Muscle of leg (tissue), 16 donors: ENCODE measurements at places on chromosomes 3 and 15. TPM values are rescaled to one million over a fixed set of nuclear protein-coding genes. Genes with fewer than 3 reads are reported as not detected.

GRCh38 chr3:45178183-45179023 lies 32.2 kb upstream of the CDCP1 start:
- no peak for DNase-seq

- peak; percentile 6 for DNase-seq
Observed at GRCh38 chr3:131903988-131904415, 130.8 kb downstream of the CPNE4 start.

- DNase-seq, result peak; percentile 73
Observed at GRCh38 chr15:60804986-60805949, 326.3 kb upstream of the ICE2 start.

GRCh38 chr15:69857686-69858391 lies 239.9 kb downstream of the TLE3 start:
- no peak for DNase-seq

DNA sequence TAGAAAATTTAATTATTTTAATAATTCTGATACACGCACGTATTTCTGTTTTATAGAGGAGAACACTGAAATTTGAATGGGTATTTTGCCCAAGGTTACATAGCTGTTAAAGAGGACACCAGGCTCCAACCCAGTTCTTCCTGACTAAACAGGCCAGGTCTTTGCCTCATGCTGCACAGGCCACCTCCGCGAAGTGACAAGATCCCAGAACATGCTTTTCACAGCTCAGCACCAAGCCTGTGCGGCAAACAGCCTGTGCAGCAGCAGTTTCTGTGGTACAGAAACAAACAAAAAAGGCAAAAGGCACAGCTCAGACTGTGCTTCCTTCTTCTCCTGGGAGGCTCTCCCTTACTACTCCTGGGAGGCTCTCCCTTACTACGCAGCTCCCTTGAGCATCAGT lies 6.5 kb downstream of the FOXL2 start:
- DNase-seq, result no peak

DNA sequence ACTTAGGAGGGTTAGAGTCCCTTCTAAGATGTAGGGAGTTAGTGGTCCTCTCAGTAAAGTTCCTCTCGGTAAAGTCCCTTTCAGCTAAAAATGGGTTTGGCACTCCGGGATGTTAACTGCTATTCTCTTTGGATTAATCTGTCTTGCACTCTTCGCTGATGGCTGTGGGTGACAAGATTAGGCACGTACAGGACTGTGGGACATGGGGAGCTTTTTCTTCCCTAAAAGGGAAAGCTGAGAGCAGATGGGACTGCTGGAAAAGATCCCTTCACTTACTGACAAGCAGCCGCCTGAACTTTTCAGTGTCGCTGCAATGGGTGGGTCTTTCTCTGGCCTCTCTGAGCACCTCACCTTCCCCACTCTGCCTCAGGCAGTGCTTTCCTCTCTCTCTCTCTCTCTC lies 16.4 kb upstream of the HHATL start:
- no peak for DNase-seq

GRCh38 chr3:12979151-12979946 lies 93.9 kb downstream of the IQSEC1 start:
- DNase-seq, result no peak

DNA sequence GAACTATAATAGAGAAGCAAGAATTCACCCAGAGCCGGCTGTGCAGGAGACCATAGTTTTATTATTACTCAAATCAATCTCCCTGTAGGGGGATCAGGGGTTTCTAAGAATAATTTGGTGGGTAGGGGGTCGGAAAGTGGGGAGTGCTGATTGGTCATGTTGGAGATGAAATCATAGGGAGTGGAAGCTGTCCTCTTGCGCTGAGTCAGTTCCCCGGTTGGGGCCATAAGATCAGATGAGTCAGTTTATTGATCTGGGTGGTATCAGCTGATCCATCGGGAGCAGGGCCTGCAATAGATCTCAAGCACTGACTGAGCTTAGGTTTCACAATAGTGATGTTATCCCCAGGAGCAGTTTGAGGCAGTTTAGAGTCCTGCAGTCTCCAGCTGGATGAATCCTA lies 97.0 kb upstream of the SNRPN start:
- DNase-seq, result no peak

GRCh38 chr3:122295266-122296062 lies 29.6 kb upstream of the CSTA start:
- DNase-seq, result peak; percentile 60

TMEM44 gene
- 17.3 TPM for polyA plus RNA-seq
